Activated CD4-positive, alpha-beta T cell treated with anti-CD3 and anti-CD28 coated beads, Interleukin-10, Interleukin-2, amounts not matched to agents 100 ng/mL and 50 ng/mL, durations not matched to agents 16 hours and 8 hours (primary cell): ENCODE measurements at places on chromosomes 12 and 14.
A peak's percentile ranks its signal among the peaks of the same experiment; 100 is the strongest.

- DNase-seq = no peak
Measured at GRCh38 chr12:40378691-40379090, 153.9 kb downstream of the LRRK2 start.

GRCh38 chr12:80715713-80716249 lies 931 bp upstream of the MYF5 start:
- DNase-seq = no peak

DNA sequence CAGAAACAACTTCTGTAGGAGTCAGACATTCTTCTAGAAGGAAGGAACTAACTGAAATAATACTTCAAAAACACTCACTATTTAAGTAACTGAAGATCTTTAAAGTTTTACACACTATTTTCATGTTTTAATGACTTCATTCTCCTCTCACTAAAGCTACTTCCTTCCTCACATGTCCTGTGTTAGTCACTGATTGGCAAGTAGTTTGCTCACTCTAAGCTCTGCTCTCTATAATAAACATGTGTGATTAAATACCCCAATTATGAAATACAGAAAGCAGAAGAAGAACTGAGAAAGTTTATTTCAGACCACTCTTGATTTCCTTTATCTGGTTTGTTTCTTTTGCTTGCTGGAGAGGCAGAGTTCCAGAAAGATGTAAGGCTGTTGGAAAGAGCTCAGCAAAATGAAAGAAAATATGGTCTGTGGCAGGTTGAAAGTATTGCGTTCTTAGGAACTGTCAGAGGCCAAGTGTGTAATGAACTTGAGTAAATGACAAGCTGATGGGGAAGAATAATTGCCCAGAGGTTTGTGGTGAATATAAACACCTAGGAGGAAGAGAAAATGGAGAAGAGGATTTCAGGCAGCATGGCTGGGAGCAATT lies 522.0 kb upstream of the SEL1L start:
- no peak for DNase-seq

DNA sequence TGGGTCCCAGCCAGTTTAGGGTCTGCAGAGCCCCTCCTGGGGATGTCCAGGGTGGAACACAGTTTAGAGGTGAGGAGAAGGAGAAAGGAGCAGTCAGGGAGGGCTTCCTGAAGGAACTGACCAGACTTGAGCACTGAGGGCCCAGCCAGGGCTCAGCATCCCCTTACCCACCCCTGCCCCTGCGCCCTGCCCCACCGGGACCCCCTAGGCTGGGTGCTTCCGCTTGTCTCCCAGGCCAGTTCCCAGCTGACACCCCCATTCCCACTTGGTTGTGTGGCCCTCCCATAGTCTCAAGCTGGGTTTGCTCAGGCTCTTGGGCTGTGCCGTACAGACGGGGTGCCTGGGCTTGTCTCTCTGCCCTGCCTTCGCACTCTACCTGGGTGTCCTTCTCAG lies 26.3 kb upstream of the KIF26A start:
- DNase-seq = no peak

DNA sequence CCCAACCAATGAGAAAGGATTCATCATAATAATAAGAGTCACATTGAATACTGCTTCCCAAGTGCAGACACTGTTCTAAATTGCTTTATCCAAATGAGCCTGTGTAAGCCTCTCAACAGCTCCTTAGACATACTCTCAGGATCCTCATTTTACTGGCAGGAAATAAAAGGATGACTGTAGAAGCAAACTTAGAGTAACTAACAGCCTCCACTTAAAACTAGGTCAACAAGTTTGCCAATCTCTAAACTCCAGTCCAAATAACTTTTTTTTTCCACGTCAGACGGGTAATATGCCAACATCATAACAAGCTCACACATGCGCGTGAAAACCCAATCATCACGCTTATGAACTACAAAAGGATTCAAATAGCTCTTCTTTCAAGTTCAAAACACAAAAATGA lies 15.3 kb upstream of the DPF3 start:
- DNase-seq = no peak

DNA sequence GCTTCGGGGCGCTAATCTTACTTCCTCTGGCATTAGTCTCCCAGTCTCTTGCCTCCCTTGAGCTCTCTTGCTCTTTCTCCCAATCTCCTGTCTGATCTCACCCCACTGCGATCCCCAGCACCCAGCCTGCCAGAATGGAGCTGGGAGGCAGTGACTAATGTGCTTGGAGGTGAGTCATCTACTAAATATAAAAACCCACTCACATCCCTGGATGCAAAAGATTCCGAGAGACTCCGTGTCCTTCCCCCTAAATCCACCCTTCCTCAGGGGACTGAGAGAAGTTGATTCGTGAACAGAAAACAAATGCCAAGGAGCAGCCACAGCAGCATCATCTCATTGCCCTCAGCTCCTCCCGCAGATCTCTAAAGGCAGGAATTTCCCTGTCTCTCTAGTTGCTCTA lies 45.7 kb upstream of the KCNA5 start:
- DNase-seq = no peak

GRCh38 chr12:32249777-32250176 lies 143.1 kb downstream of the BICD1 start:
- no peak for DNase-seq

GRCh38 chr14:83827383-83827782 lies 1702.6 kb upstream of the FLRT2 start:
- no peak for DNase-seq

- peak; percentile 16 for DNase-seq
Measured at GRCh38 chr14:30443368-30444007, 115.5 kb upstream of the G2E3 start.

DNA sequence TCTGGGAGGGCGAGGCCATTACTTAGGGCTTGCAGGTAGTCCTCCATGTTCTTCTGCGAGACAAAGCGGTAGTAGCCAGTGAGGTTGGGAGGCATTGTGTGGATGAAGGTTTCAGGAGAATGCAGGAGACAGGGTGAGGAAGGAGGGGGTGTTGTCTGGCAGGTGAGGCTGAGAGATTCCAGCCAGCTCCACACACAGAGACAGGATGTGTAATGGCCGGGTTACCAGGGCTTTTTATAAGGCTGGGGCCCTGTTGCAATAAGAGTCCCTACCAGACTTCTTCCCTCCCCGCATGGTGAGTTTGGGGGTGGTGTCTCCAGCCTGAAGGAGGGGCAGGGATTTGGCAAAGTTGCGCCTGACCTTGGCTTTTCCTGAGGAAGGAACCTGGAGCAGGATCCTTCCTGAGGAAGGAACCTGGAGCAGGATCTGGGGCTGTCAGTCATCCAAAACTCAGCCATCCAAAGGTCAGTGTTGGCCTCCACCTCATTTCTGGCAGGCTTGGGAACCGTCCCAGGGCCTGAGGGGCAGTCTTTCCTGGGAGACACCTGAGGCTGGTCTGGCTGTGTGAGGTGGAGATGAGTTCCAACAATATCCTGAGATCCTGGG lies at the start of gene RBP5:
RBP5 (minus strand) TSS at position 209 of the 606 bp plus-strand sequence; CDS start at position 95, 114 bp downstream.
- no peak for DNase-seq

DNA sequence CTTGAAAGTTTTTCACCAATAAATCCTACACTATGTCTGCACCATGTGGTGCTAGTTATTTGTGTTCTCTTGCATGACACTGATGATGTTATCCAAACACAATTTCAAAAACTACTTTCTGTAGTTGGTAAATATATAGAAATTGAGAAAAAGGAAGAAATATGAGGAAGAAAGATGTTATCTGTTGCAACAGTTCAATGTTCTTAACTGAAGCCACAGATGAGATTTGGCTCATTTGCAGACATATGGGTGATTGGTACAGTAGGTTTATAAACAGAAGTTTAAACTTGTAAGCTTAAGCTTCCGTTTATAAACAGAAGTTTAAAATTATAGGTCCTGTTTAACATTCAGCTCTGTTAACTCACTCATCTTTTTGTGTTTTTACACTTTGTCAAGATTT lies at the start of gene CLEC12A:
CLEC12A (plus strand) TSS at position 229 of the 400 bp plus-strand sequence. CDS start 188 bp downstream, outside the sequence.
- no peak for DNase-seq

DNA sequence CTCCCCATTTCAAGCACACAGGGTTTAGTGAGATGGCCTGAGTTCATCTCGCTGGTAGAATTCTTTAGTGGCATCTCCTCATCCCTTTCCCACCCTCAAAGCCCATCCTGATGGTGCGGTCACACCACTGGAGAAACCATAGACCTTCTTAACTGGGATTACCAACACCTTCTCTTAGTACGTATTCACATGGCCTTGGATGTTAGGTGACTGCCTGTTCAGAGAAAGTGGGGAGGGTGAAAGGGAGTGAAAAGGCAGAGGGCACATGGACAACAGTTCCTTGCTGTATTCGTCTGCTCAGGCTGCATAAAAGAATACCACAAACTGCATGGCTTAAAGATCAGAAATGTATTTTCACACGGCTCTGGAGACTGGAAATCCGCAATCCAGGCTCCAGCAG lies 306.1 kb downstream of the ZFP36L1 start:
- no peak for DNase-seq

- DNase-seq = peak; percentile 69
Measured at GRCh38 chr14:54700717-54701116, 133.8 kb downstream of the SAMD4A start.

GRCh38 chr12:32139064-32139421 lies 32.4 kb downstream of the BICD1 start:
- peak; percentile 70 for DNase-seq

GRCh38 chr14:88258021-88258420 lies 65.0 kb downstream of the KCNK10 start:
- no peak for DNase-seq

- peak; percentile 57 for DNase-seq
Measured at GRCh38 chr14:58280954-58281787, 17.2 kb upstream of the ARID4A start.

DNA sequence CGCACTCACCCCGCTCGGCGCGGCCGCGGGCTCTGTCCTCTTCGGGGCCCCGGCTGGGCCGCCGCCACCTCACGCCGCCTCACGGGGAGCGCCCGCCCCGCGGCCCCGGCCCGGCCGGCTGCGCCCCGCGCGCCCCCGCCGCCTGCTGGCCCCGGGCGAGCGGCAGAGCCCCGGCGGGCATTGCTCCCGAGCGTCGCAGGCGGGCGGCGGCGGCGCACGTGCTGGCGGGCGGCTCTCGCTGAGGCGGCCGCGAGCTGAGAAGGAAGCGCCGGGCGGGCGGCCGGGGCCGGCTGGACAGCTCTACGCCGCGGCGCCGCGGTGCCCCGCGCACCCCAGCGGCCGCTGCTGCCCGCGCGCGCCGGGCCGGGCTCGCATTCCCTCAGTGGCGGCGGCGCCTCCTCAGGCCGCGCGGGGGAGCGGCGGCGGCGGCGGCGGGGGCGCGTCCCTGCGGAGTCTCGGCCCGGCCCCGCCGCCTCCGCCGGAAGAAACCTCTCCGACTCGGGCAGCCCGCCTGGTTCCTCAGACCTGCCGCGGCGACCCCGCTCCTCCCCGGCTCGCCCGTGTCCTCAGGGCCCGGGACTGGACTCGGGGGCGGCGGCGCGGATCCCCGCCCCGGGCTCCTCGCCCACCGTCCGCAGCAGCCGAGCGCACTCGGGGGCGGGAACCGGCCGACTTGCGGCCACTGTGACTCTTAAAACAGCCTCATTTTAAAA lies at the start of gene PITPNM2:
PITPNM2 (minus strand) TSS at position 347 of the 713 bp plus-strand sequence. CDS start 116,500 bp downstream, outside the sequence.
- peak; percentile 56 for DNase-seq

DNA sequence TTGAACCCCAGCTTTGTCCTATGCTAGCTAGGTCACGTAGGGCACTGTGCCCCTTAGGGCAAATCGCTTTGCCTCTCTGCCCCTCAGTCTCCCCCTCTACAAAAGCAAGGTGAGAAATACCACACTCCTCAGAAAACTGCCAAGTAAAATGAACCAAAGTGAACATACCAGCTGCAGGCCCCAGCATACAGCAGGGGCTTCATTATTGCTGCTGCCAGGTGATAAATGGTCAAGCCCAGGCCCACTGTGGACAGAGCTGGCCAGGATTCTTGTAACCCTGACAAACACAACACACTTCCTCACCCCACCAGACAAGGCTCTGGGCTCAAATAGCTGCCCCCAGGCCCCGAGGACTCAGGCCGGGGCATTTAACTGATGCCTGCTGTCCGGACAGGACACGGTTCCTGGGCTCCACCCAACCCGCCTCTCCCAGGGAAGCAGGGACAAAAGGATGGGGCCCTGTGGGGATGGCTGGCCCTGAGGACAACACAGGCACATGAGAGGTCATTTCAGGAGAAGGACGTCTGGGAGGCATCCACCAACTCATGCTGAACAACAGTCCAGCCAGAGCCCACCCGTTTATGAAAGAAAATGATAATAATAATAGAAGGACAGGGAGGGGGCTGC lies 36.7 kb downstream of the NCOR2 start:
- no peak for DNase-seq

GRCh38 chr14:102923925-102924486 lies 1.5 kb downstream of the AMN start:
- no peak for DNase-seq

DNA sequence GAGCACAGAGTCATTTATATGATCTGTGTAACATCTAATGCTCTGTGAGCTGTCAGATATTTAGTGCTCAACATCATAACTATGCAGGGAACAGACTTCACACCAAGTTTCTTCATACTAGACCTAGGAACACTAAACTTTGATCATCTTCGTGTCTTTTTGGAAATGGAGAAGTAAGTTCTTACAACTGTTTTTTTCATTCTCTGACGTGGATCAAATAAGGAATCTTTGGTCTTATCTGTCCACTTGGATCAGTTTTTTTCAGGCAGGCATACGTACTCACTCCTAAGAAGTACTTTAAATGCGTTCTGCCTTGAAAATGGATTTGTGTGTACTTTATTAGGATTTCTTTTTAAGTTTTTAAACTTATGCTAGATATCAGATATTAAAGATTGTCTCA lies 191.0 kb downstream of the FBXL14 start:
- no peak for DNase-seq

DNA sequence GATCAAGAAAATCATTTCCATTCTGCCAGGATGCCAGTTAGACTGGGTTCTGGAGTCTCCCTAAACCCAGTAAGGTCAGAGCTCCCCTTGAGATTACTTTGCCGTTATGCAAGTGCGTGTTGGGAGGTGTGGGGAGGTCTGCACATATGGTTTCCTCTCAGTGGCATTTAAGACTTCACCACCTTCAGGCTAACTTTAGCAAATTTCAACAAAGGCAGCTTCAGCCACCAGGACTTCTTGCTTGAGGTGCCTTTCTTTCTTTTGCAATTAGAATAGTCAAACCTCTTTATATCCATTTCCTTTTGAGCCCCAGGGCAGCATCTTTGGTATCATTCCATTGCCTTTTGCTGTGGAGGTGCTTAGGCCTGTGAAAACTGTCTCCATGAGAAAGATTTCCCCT lies 117.2 kb upstream of the CCND2 start:
- no peak for DNase-seq

DNA sequence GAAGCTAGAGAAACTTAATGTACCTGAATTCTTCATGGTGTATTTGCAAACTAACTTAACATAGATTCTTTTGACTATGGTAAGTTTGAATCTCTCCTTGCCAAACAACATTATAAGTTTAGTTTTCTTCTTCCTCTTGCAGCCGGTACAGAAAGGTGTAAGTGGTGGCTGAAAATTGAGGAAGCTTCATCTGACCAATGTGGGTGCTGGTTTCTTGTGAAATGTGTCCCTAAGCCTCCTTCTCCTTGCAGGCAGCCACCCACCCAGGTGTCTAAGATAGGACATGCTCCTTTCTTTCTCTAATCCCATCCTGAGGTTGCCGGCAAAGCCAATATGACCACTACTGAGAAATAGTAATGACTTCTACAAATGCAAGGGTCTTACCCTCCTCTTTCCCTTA lies 20.6 kb downstream of the GSG1 start:
- DNase-seq = no peak

- DNase-seq = no peak
Measured at GRCh38 chr12:15627995-15628945, 160.9 kb downstream of the EPS8 start.
